ENCODE measurements at places on chromosomes 6 and 20. TPM values are rescaled to one million over a fixed set of nuclear protein-coding genes. Genes with fewer than 3 reads are reported as not detected.

RCAN2 gene
- total RNA-seq = 0.85 TPM

COL9A3 gene
- 0.19 TPM for total RNA-seq

ADGB gene
- total RNA-seq = not detected

CAGE1 gene
- under 0.01 TPM for total RNA-seq

PTCRA gene
- total RNA-seq = not detected

SMIM28 gene
- total RNA-seq = not detected

ADGRF1 gene
- under 0.01 TPM for total RNA-seq

NRN1 gene
- total RNA-seq = under 0.01 TPM

TFAP2B gene
- under 0.01 TPM for total RNA-seq

ZNF184 gene
- 6.9 TPM for total RNA-seq

SLC35D3 gene
- total RNA-seq = under 0.01 TPM

ASIP gene
- total RNA-seq = not detected

ABCF1 gene
- 89.9 TPM for total RNA-seq

CNBD2 gene
- 2.7 TPM for total RNA-seq

TCP11 gene
- total RNA-seq = 0.19 TPM

SLC22A16 gene
- under 0.01 TPM for total RNA-seq

SOX18 gene
- total RNA-seq = 0.19 TPM

PACSIN1 gene
- not detected for total RNA-seq

HLA-DRA gene
- total RNA-seq = 0.38 TPM

SALL4 gene
- under 0.01 TPM for total RNA-seq

HAO1 gene
- total RNA-seq = not detected

RIPPLY2 gene
- total RNA-seq = not detected

MYB gene
- 0.28 TPM for total RNA-seq

PNLDC1 gene
- total RNA-seq = 0.19 TPM

SGK2 gene
- 0.28 TPM for total RNA-seq

GTF2H4 gene
- total RNA-seq = 7.3 TPM

SPATS1 gene
- not detected for total RNA-seq

ACSS1 gene
- 6.8 TPM for total RNA-seq

RBCK1 gene
- total RNA-seq = 74.6 TPM

SLC12A5 gene
- not detected for total RNA-seq

POPDC3 gene
- 5.8 TPM for total RNA-seq

TGIF2 gene
- 5.8 TPM for total RNA-seq

MAN1A1 gene
- total RNA-seq = 120 TPM

DEK gene
- total RNA-seq = 181 TPM

KCNS1 gene
- total RNA-seq = 0.58 TPM

GSTA2 gene
- not detected for total RNA-seq

CRISP3 gene
- not detected for total RNA-seq

PCNA gene
- 86.3 TPM for total RNA-seq

TOX2 gene
- 1.4 TPM for total RNA-seq

OLIG3 gene
- total RNA-seq = not detected

NFATC2 gene
- total RNA-seq = 0.19 TPM

INSM1 gene
- not detected for total RNA-seq

MCHR2 gene
- total RNA-seq = not detected

HRH3 gene
- total RNA-seq = not detected

CST9L gene
- not detected for total RNA-seq

KCNQ2 gene
- total RNA-seq = 0.19 TPM

PDE7B gene
- 60.0 TPM for total RNA-seq

OPRM1 gene
- not detected for total RNA-seq

TRIM40 gene
- total RNA-seq = not detected

SAMD3 gene
- 28.8 TPM for total RNA-seq

ADGRB3 gene
- total RNA-seq = not detected

EPHA7 gene
- 1.3 TPM for total RNA-seq

BCL2L1 gene
- 83.4 TPM for total RNA-seq

RNF182 gene
- total RNA-seq = 9.0 TPM

BACH2 gene
- total RNA-seq = under 0.01 TPM

SLC24A3 gene
- total RNA-seq = 0.77 TPM

PRDM13 gene
- not detected for total RNA-seq

CASS4 gene
- total RNA-seq = 0.28 TPM

Measured in regular cardiac myocyte (primary cell).